ENCODE measurements at places on chromosomes 7 and 10.

DNA sequence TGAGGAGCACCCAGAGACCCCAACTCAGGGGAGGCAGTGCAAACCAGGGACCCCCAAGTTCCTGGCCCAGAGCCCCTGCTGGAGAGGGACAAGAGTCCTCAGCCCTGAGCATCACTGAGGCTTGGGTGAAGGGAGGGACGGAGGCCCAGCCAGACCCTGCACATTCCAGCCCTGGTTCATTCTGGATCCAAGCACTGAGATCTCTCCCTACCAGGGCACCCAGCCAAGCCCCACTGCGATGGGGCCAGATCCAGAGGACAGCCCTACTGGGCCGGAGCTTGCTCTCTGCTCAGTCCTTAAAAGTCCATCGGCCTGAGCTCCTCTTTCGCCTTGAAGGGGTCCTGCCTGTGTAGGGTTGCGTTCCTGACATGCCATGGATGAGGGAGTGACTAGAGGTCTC lies 40.5 kb upstream of the RABGEF1 start:
- no peak for DNase-seq

- DNase-seq: no peak
These were observed 43.1 kb upstream of the KDM7A start for GRCh38 chr7:140219672-140220524.

GRCh38 chr10:6912424-6912823 lies 332.3 kb upstream of the PRKCQ start:
- DNase-seq: no peak

- DNase-seq: no peak
These were observed 177.6 kb downstream of the REEP3 start for GRCh38 chr10:63698787-63699150.

DNA sequence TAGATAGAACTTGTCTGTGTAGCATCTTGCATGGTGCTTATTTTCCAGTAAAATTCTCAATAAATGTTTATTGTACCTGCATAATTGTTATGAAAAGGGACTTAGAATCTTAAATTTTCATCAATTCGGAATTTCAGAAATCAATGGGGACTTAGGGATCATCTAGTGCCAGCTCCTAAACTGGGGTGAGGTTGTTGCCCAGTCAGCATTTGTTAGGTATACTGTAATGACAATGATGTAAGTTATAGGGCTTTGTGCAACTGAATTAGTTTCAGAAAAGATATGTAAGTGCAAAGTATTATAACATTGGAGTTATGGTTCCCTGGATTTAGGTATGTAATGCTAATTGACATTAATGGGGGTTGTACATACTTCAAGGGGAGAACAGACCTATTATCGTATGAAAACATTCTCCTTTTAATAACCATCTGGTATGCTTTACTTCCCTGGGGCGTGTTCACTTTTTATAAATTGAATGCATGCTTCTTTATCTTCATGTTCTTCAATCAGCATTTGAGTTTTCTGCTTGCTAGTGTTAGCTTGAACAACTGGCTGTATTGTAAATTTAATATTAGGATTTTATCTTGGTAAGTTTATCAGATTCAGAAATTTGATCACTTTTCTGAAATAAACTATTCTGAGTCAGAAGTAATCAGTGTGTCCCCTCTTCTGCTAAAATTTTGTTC lies 270.3 kb downstream of the BBS9 start:
- DNase-seq: no peak

GRCh38 chr10:128043259-128044045 lies 82.8 kb downstream of the MKI67 start:
- no peak for DNase-seq

- DNase-seq: no peak
These were observed 1.3 kb upstream of the NMT2 start for GRCh38 chr10:15169555-15170401.

GRCh38 chr10:7445474-7446185 lies 34.8 kb upstream of the SFMBT2 start:
- no peak for DNase-seq

- DNase-seq: no peak
These were observed 136.1 kb downstream of the ATE1 start for GRCh38 chr10:121791761-121792160.

DNA sequence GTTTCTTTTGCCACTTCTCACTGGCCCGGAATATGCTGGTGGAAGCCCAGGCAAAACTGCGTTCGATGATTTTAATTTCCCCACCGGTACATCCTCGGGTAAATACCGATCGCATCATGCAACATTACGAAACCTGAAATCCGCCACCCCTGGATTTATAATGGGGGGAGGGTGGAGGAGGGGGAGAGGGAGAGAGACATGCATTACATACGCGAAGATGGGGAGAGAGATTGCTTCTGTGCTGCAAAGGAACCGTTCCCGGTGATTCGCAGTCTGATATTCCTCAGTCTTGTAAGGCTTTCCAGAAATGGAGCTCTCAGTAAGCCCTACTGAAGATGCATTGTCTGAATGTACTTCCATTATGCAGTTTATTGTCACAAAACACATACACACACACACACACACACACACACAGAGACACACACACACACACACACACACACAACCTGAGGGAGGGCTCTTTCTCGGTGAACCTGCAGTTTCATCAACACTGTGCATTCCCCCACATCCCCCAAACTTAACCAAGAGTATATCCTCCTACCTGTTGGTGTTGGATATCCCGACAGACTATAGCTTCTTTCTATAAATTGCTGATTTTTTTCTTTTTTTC lies 741 bp downstream of the GPR85 start:
- no peak for DNase-seq

DNA sequence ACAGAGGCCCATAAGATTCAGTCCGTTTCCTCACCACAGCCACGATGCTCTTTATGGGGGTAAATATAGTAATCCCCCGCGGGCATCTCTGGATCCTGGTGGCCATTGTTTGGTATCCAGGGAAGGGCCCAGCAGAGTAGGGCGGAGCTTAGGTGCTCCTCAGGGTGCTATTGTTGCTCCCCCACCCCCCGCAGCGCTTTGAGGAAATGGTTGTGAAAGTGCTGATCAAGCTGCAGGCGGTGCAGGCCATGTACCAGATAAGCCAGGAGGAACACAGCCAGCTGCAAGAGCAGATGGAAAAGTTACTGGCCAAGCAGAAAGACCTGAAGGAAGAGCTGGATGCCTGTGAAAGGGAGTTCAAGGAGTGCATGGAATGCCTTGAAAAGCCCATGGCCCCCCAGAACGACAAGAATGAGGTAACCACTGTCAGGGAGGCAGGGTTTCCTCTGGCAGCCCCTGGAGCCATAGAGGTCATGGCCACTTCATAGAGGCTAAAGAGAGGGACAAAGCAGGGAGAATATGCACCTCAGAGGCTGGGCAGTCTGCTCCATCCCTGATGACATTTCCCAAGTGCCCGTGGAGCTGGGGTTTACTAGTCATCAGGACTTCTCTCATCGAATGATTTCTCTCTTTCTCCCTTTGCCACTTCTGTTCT lies 17.6 kb upstream of the FLNC start:
- DNase-seq: peak; percentile 13

DNA sequence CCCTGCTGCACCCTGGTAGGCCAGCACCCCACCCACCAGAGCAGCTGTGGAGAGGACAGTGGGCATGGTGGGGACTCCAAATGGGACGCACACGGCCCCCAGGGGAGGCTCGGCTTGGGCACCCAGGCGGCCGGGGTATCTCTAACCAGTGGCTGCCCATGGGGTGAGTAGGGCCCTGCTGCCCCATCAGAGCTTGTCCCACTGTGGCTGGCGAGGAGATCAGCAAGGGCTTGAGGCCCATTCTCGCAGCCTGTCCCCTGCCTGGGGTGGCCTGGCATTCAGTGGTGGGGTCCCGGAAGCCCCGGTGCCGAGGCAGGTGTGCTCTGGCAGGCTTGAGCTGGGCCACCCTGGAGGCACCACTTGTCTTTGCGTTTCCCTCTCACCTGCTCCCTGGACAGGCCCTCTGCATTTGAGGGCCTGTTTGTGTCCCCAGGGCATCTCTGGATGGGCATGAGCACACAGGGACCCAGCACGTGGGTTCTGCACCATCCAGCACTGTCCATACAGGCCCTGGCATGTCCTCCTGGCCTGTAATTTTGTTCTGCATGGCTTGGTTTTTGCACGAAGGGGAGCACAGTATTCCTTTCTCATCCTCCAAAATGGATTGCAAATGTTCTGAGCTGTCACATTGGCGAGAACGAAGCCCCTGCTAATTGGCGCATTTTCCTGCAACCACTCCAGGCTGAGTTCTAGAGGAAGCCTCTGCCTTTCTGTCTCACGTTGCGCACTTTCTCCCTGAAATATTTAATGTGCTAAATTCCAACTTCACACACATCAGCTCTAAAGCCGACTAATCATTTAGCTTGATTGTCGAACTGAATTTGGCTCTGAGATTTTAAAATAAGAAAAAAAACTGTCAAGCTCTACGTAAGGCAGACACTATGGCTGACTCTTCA lies 27.2 kb downstream of the PWWP2B start:
- DNase-seq: no peak

DNA sequence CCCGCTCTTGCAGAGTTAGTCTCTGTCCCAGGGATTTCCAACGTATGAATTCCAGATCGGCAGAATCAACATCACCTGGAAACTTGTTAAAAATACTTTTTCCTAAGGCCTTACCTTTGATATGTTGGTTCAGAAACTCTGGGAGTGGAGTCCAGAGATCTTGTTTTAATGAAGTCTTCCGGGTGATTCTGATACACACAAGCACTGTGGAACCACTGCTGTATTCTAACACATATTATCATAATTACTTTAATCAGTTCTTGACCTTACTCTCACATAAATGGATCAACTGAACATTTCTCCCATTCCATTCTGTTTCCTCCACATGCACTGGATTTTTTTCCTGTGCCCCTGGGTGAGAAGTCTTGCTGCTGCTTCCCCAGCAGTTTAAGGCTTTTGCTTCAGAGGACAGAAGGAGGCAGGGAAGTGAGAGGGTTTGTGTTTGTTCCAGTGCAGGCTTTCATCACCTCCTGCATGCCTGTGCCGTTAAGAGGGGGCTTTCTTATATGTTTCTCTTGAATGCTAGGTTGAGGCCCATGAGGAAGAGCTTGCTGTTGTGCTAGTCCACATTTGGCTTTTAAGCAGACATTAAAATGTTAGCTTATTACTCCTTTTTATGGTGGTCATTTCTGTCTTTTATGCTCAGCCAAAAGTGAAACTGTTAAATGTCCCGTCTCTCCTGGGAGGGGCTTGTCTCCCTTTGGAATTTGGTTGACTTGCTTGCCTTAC lies 32.4 kb downstream of the CCSER2 start:
- no peak for DNase-seq

DNA sequence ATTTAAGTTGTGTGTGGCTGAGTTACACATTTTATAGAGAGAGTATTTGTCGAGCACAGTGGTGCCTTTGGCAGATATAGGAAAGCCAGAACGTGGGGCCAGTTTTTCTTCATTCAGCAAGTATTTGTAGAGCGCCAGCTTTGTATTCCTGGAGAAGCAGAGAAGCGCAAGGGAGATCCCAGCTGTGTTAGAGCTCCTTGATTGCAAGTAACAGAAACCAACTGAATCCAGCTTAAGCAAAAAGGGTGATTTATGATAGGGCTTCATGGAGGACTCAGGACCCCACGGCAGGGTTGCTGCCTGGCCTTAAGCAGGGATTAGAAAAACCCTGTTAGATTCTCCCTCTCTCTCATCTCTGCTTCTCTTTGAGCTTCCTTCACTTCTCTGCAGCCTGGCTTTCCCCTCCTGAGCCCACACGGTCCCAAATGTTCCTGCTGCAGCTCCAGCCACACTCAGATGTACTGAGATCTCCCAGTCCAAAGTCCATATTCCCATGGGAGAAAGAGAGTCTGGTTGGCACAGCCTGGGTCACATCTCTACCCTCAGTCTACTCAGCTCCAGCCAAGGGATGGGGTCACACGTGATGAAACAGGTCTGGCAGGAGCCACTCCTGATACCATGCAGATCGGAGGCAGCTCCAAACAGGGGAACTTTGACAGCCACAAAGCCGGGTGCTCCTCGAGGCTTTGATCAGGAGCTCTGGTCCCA lies 16.7 kb downstream of the UBTD1 start:
- no peak for DNase-seq

- peak; percentile 92 for DNase-seq
These were observed 18.8 kb downstream of the TMEM196 start for GRCh38 chr7:19754521-19755116.
